Fibroblast of skin of right quadriceps (primary cell): ENCODE measurements at places on chromosomes 3 and 15.
A peak's percentile ranks its signal among the peaks of the same experiment; 100 is the strongest.

GRCh38 chr3:29339016-29339833 is 58.4 kb downstream of the RBMS3 start:
- peak; percentile 27 for DNase-seq

GRCh38 chr15:68609629-68610028 is 30.8 kb downstream of the CORO2B start:
- DNase-seq: peak; percentile 59

DNA sequence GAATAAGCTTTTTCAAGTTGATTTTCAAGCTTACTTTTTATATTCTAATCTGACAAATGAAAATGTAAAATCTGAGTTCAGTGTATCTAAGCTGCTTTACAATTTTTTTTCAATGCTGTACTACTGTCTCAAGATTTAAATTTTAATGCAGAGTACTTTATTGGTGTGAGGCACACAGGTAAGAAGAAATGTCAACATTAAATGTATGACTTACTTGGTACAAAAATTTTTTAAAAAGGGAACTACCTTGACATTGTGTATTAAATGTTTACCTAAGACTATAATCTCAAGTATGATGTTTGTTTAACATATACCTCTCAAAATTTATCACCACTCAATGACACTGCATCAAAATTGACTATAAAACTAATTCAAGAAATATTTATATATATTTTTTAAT is 62.7 kb downstream of the NECTIN3 start:
- DNase-seq: no peak

- DNase-seq: no peak
Observed at GRCh38 chr3:72848703-72849081, 447 bp upstream of the SHQ1 start.

- no peak for DNase-seq
Observed at GRCh38 chr3:101050866-101051265, 57.6 kb upstream of the ABI3BP start.

DNA sequence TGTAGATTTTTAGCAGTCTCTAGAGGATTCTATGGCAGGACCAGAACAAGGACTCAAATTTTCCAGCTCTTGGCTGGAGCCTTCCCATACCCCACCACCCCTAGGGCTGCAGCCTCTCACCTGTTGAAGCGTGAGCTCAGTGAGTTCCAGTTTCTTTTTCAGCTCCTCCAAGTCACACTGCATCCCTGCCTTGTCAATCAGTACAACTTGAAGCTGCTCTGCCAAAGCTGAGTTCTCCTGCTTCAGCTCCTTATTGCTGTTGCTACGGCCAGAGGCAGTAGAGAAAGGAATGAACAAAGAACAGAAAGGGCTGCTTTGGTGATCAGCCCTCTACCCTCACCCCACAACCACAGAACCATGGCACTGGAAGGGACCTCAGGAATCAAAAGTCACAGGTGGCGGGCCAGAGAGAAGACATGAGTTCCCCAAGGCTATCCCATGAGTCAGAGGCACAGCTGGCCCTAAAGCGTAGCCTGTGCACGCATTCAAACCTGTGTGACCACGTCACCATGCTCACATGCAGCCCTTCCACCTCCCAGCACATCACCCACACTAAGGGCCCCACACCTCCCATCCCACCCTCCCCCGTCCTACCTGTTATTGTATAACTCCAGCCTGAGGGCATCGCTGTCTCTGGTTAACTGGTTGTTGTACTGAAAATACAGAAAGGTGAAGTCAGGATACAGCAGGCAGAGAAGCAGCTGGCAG is 83.3 kb upstream of the C2CD4B start:
- no peak for DNase-seq

DNA sequence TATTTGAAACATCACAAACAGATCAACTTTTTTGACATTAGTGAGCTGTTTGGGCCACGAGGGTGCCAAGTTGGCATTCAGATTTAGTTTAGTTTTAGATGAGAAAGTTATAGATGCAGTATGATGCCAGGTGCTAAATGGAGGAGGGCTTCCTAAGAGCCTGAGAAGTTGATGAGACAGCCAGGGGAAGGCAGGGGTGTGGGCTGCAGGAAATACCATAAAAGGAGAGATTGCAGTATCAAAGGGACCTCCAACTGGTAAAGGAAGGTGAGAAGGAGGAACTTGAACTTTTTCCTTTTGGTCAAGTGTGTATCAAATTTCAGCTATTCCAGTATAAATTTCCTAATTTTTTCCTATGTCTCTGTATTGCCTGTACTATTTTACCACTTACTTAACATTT is 2.0 kb upstream of the TNIK start:
- DNase-seq: no peak

GRCh38 chr3:118436697-118437262 is 597.9 kb downstream of the IGSF11 start:
- DNase-seq: no peak

DNA sequence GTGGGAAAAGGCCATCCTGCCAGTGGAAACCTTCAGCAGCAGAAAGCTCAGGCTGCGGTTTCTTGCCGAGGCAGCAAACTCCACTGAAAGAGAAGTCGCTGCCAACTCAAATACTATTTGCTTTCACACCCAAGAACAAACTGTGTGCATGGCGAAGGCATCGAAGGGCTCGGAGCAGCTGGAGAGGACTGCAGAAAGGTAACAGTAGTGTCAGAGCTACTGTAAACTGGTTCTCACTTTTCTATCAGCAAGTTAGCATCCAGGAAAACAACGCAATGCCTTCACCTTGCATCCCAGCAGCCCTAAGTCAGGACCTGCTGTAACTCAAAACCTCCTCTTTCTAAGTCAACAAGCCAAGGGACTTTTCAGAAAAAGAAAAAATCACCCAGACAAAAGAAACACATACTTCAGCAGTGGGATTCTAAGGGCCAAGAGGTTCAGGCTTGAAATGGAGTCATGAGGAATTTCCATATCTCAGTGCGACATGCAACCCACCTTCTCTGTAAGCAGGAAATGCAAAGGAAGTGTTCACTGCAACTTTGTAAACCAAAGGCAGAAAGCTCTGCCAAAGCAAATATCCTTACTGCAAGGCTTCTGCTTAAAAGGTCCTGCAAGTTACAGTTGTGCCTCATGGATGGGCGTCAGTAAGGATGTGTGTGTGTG is 193.5 kb downstream of the FOXP1 start:
- peak; percentile 42 for DNase-seq

DNA sequence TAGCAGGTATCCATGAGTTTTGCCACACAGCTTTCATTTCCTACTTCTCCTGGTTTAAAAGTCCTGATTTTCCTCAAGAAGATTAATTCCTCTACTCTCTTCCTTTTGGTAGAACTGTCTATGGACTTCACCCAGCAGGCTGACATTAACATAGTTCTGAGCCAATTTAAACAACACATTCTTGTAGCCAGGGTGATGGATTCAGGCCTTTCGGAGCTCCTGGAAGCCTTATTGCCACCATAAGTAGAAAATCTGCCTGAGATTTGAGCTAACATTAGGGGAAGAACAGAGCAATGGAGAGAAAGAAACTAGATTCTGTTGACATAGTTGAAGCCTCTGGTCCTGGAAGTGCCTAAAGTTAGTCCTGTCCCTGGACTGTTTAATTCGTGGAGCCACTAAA is 449.8 kb downstream of the TAFA4 start:
- no peak for DNase-seq

DNA sequence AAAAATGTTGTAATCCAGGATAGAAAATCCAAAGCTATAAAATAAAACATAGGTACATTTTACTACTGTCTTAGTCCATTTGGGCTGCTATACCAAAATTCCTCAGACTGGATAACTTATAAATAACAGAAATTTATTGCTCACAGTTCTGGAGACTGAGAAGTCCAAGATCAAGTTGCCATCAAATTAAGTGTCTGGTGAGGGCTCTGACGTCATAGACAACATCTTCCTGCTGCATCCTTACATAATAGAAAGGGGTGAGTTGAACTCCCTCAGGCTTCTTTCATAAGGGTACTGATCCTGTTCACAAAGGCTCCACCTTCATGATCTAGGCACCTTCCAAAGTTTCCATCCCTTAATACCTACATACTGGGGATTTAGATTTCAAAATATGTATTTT is 826.8 kb downstream of the NTRK3 start:
- DNase-seq: no peak

DNA sequence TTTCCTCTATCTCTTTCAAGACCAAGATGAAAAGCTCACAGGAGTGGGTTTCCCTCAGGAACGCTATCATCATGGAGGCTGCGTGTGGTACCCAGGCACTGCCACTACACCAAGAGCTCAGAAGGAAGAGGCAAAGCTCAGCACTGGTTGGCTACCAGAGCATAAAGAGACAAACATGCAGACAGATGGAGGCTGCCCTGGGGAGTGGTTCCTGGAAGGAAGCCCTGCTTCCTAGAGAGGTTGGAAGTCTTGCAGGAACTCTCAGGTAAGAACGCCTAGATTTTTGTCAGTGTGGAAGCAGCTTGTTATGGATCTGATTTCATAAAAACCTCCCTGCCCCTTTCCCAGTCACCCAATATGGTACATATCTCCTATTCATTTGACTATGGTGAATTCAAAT is 49.9 kb upstream of the ADCY5 start:
- DNase-seq: no peak

GRCh38 chr3:183541235-183541655 is 14.3 kb downstream of the KLHL6 start:
- no peak for DNase-seq

DNA sequence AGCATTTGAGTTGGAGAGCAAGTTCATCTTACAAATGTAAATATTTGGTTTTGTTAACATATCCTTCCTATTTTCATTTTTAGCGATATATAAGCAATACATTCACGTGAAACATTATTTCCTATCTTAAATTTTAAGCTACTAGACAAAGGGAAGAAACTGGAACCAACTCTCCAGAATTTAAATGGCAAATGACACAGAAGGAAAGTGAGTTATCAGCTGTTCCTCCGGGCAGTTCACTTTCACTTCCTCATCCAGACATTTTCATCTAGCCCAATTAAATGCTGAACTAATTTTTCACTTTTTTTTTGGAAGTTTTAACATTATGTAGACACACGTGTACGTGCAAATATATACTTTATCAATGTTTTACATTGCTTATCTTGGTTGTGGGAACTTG is 58.7 kb downstream of the MORC1 start:
- no peak for DNase-seq

DNA sequence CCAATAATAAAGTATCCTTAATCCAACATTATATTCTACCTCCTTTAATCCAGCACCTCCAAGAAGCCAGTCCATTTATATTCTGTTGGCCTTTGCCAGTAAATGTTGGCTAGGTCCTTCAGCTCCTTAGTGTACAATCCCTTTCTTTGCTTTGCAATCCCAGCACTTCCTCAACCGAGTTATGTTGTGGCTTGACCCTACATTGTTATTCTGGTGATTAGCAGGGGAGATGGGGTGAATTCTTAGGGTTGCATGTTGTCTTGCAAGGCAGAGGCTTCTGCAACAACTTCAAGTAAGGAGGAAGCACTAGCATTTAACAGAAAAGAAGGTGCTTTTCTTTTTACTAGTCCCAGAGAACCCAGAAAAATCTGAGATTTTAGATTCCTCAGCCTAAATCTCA is 127.2 kb downstream of the CD47 start:
- no peak for DNase-seq

DNA sequence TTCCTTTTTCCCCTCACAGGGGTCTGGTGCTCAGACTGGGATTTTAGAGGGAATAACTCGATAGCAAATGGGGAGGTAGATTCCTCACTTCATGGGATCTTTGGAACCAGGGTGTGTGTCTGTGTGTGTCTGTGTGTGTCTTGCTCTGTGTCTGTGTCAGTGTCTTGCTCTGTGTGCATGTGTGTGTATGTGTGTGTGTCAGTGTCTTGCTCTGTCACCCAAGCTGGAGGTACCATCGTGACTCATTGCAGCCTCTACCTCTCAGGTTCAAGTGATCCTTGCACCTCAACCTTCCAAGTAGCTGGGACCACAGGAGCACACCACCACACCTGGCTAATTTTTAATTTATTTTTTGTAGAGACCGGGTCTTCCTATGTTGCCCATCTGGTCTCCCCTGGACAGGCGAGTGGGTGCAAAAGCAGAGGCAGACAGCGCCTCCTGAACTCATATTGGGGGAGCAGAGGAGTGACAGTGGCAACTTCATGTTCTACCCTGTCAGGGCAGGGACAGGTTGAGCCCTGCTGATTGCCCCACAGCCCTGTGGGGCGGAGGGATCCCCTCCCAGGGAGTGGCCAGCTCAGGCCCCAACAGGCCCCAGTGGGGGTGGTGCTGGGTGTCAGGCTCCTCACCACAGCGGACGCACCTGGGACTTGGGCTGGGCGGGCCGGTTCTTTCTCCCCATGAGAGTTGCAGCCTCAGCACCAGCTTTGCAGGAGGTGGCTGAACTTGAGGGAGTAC is 10.4 kb upstream of the SEMA4B start:
- DNase-seq: no peak

DNA sequence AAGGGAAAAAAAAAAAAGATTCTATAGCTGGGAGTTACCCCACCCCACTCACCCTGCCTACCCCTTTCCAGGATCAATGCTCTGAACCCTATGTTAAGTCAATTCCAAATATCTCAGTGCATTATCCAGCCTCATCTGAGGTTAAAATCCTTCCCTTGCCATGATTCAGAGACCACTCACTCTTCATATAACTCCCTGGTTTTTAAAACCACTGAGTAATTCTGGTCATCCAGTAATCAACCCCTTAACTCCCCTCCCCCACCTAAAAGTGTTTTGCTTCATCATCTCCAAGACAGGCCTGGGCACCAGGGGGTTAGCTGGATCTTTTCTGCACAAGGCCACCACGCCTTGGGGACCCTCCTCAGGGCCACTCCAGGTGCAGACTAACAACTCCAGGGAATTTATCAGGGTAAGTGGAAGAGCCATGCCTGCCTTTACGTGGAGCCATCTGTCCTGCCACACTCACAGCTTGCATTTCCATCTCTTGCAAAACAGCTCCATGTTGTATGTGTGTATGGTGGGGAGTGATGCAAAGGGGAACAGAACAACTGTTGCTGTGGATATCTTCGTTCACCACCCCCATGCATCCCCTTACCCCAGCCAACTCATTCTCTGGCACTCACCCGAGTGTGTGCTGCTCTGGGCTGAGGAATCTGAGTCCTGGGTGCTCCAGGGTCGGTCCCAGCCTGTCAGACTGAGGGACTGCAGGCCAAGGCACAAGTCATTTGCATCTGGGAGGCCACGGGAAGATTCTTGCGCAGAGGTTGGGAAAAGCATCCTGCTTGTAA is 30.7 kb upstream of the RPS17 start:
- peak; percentile 80 for DNase-seq

GRCh38 chr3:123344175-123344906 is 104.5 kb downstream of the ADCY5 start:
- peak; percentile 86 for DNase-seq

GRCh38 chr3:97232393-97233034 is 418.1 kb downstream of the EPHA6 start:
- no peak for DNase-seq

GRCh38 chr3:60399292-60399691 is 852.0 kb downstream of the FHIT start:
- DNase-seq: no peak

- DNase-seq: no peak
Observed at GRCh38 chr3:104438706-104439105, 928.0 kb upstream of the ALCAM start.

DNA sequence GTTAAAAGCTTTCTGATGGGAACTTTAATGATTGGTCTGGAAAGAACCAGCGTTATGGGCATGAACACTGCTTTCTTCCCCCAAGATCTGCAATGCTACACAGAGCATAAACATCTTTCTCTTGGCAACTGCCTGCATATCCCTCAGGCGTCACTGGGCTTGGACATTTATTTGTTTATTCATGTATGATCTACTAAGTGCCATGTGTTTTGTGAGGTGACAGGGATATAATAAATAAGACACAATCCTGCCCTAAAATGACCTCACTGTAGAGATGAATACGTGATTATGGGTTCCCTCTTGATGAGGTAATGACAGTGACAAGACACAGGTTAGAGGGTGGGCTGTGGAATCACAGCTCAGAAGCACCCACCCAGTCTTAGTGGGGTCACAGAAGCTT is 485.3 kb downstream of the PDCD6IP start:
- DNase-seq: no peak
